Smooth muscle cell of bladder (primary cell): ENCODE measurements at places on chromosomes 2 and 18. TPM values are rescaled to one million over a fixed set of nuclear protein-coding genes. Genes with fewer than 3 reads are reported as not detected.

The PTPRM gene
- 71.8 and 72.0 TPM in 2 replicates for total RNA-seq

The GPR148 gene
- total RNA-seq: not detected in 2 replicates

The CNGA3 gene
- total RNA-seq: under 0.01 TPM in 1 of 2 replicates, not detected in the other

The PLGLB2 gene
- total RNA-seq: 0.14 and 1.1 TPM in 2 replicates

The ALPP gene
- total RNA-seq: not detected in 2 replicates

The TMEM163 gene
- not detected in 2 replicates for total RNA-seq

The ZNF521 gene
- total RNA-seq: 25.0 and 37.3 TPM in 2 replicates

The LINC00305 gene
- total RNA-seq: not detected in 2 replicates

The ATG16L1 gene
- total RNA-seq: 24.9 and 33.8 TPM in 2 replicates

The DSG4 gene
- not detected in 2 replicates for total RNA-seq

The CIB4 gene
- not detected in 2 replicates for total RNA-seq

The BCL2 gene
- 2.0 and 2.2 TPM in 2 replicates for total RNA-seq

The KLHL29 gene
- total RNA-seq: 3.4 and 4.3 TPM in 2 replicates

The RDH14 gene
- 20.2 and 26.3 TPM in 2 replicates for total RNA-seq

The DNAH6 gene
- 0.09 and 0.14 TPM in 2 replicates for total RNA-seq

The PAX8 gene
- total RNA-seq: 0.14 and 0.37 TPM in 2 replicates

The REEP1 gene
- 0.09 TPM in 1 of 2 replicates, not detected in the other for total RNA-seq

The MLPH gene
- total RNA-seq: 12.2 and 12.8 TPM in 2 replicates

The SP5 gene
- not detected in 2 replicates for total RNA-seq

The FAP gene
- 148 and 197 TPM in 2 replicates for total RNA-seq

The FAM161A gene
- total RNA-seq: 1.00 and 1.9 TPM in 2 replicates

The COLEC11 gene
- 0.57 and 1.4 TPM in 2 replicates for total RNA-seq

The HOXD13 gene
- 0.09 and 0.28 TPM in 2 replicates for total RNA-seq

The GCA gene
- total RNA-seq: 2.0 and 3.7 TPM in 2 replicates

The GALR1 gene
- total RNA-seq: not detected in 2 replicates

The KCTD1 gene
- 6.5 and 6.7 TPM in 2 replicates for total RNA-seq

The SP110 gene
- 2.7 and 2.9 TPM in 2 replicates for total RNA-seq

The RNU2-63P gene
- 325 TPM in 1 of 2 replicates, not detected in the other for total RNA-seq
